MV-4-11 (cell line): ENCODE measurements at places on chromosomes 11 and 22.

- peak; percentile 94 for DNase-seq
Measured at GRCh38 chr11:58573451-58574104, 2.1 kb downstream of the LPXN start.

- peak; percentile 35 for DNase-seq
Measured at GRCh38 chr11:71372693-71373657, 75.2 kb downstream of the DHCR7 start.

DNA sequence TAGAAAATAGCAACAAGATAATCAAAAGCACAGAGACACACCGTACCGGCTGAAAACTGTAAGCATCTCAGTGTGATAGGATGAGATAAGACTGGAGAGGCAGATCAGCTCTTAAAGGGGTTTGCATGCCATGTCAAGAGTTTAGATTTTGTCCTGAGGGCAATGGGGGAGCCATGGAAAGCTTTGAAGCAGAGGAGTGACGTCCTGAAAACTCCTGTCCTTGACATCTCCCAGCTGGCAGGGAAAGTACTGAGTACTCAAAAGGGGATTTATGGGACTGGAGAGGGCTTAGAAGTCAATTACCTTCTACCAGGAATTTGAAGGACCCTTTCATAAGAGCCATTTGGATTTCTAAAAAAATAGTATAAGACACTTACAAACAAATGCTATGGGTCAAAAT lies 420.5 kb upstream of the NARS2 start:
- DNase-seq: no peak

GRCh38 chr22:34669001-34669400 lies 397.0 kb upstream of the ISX start:
- no peak for DNase-seq

DNA sequence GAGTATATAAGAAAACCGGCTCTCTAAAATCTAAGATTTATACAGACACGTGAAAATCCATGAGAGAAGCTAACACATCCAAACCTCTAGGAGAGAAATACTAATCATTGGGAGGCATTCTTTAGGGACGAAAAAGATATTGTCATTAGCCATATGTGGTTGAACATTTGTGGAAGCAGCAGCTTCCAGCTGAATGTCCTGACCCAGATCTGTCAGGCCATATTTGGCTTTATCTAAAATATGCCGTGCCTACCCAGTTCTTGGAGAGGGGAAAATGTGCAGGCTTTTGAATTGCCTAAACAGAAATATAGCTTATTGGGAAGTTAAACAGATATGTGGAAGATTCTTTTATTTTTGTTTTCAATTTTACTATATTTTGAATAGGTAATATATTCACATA lies 6.4 kb downstream of the CCDC89 start:
- no peak for DNase-seq

- DNase-seq: peak; percentile 48
Measured at GRCh38 chr22:44815099-44816070, 63.0 kb downstream of the ARHGAP8 start.

DNA sequence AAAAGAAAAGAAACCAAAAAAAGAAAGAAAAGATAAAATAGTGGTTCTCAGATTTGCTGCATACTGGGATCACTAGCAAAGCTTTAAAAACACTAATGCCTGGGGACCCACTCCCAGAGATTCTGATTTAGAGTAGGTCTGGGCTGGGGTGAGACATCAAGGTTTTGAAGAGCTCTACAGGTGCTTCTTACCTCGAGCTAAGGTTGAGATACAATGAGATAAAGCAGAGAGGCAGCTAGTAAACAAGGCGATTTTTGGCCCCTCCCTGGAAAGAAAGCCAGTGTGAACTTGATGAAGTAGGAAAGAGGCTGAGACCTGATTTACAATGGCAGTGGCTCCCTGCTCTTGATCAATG lies 327.6 kb upstream of the CCDC90B start:
- DNase-seq: no peak

- DNase-seq: peak; percentile 90
Measured at GRCh38 chr11:102882389-102883024, 7.7 kb upstream of the MMP12 start.

DNA sequence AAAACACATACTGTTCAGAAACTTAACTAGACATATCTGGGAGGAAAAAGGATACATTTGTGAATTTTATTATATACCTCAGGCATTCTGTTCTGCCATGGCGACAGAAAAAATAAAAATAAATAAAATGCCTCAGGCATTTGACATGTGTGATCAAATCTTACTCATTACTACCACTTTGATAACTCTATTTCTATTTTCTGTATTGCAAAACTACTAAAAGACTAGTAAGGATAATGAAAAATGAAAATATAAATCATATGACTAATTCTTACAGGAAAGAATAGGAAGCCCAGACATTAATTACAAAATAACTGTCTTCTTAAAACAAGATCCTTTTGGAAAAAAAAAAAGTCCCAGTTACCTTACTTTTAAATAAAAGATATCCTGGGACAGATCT lies 5.3 kb downstream of the PICALM start:
- DNase-seq: no peak

- DNase-seq: no peak
Measured at GRCh38 chr22:19960491-19961200, 19.0 kb upstream of the TXNRD2 start.

GRCh38 chr11:75816561-75817239 lies 1.7 kb downstream of the UVRAG start:
- DNase-seq: peak; percentile 70

DNA sequence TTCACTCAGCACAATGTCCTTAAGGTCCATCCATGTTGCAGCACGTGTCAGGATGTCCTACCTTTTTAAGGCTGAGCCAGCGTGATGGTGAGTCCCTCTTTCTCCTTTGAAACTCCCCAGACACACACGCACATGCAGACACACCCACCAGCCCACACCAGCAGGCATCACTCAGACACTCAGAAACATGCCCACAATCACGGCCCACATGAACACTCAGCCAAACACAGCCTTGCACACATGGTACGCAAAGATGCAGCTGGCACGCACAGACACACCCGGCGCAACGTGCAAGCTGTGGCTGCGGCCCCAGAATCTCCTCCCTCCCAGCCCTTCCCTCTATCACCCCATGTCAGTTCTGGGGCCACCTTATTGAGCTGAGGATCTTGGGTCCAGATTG lies 8.0 kb downstream of the FADS3 start:
- DNase-seq: no peak

GRCh38 chr11:662689-663274 lies 25.7 kb downstream of the DRD4 start:
- DNase-seq: no peak

DNA sequence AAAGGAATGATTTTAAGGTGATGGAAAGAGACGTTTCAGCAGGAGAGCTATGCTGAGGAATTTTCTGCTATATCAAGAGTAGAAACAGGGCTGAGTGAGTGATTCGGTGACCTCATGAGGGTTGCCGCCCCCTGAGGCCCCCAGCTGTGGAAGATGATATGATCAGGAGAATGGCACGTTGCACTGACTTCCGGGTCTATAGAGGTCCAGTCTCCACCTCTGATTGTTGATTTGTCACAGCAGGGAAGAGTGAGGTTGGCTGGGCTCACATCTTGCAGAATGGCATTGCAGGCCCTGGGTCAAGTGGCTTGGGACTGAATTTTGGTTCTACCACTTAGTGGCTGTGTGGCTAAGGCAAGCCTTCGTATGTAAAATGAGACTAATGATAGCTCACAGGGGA lies 205.1 kb downstream of the SNX19 start:
- no peak for DNase-seq

GRCh38 chr11:62011881-62012280 lies 44.4 kb upstream of the FTH1 start:
- DNase-seq: no peak

- DNase-seq: no peak
Measured at GRCh38 chr11:97118614-97119200, 728.9 kb downstream of the JRKL start.

- DNase-seq: no peak
Measured at GRCh38 chr11:75425422-75425821, 7.6 kb downstream of the KLHL35 start.

DNA sequence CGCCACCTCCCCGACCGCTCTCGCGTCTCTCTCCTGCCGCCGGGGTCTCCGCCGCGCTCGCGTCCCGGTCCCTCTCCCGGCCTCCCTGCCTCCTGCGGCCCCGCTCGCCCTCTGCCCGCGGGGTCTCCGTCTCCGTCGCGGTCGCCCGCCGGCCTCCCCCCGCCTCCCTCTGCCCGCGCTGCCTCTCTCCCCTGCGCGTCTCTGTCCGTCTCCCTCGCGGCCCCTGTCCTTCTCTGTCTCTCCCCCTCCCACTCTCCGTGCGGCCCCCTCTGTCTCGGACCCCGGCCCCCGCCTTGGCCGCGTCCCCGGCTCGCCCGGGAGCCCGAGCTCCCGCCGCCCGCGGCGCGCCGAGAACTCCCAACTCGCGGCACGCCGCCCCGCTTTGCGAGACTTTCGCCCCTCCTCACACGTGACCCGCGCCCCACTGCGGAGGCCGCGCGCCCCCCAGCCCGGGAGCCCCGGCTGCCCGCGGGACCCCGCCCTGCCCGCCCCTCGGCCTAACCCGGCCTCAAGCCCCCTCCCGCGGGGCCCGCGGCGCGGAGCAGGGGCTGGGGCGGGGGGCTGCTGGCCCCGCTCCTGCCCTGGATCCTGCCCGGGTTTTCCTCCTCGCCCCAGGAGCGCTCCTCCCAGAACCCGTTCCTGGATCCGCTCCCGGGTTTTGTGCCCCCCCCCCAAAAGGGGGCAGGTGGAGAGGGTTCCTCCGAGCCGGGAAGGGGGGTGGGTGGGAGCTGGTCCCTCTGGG lies 702 bp upstream of the KCNJ4 start:
- DNase-seq: no peak

DNA sequence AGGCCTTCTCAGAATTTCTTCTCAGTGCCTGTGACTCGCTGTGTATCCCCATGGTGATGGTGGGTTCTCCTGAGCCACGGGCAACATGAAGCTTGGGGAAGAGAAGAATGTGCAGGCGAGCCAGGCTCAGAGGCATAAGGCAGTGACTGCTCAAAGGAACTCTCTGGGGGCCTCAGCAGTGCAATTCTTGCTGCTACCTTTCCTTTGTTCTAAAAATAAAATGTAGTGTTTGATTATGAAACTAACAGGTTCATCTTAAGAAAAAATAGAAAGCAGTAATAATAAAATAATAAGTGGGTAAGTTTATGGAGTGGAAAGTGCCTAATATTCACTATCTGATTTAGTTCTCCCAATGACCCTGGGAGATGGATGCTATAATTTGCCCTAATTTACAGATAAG lies 46.7 kb downstream of the MEI1 start:
- DNase-seq: no peak

DNA sequence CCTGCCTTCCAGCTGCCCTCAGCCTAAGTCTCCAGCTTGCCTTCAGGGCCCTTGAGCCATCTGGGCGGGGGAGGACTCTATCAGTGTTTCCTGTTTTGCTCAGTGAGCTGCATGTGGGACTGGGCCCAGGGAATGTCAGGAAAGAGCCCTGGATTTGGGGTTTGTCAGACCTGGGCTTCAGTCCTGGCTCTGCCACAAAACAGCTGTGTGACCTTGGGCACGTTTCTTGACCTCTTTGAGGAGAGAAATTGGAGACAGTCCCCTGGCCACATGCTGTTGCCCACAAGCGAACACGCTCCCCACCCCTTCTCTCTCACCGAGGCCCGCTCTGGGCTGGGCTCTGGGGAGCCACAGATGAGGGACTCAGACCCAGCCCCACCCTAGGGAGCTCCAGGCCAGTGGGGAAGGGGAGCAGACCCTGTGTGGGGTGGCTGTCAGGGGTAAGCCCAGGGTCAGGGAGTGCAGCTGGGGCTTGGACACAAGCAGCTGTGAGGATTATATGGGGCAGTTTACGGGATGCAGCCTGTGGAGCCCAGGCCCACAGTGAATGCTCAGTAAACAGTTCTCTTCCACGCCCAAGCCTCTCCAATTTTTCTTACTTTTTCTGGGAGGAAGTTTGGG lies 12.3 kb downstream of the MYO7A start:
- DNase-seq: peak; percentile 76

DNA sequence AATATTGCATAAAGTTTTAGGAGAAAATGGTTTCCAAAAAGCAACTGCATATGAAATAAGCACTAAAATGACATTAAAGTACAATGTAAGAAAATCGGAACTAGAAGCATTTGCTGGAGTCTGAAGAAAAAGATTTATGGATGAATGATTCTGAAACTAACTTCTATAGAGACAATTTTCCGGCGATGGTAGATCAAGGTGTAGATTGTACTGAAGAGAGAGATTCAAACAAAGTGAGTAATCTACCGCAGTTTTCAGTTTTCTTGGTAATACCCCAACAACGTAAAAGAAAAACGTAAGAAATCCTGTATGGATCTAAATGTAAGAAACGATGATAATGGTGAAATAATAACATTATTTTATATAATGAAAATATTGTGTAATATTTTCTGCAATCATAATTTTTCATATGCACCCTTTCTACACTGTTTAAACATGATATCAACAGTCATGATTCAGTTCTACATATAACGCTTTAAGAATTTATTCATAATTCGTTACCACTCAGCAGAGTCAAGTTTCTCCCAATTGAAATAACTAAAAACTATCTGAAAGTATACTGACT lies 1.8 kb upstream of the CDPF1 start:
- no peak for DNase-seq

GRCh38 chr11:117345039-117345438 lies 17.4 kb downstream of the CEP164 start:
- no peak for DNase-seq

DNA sequence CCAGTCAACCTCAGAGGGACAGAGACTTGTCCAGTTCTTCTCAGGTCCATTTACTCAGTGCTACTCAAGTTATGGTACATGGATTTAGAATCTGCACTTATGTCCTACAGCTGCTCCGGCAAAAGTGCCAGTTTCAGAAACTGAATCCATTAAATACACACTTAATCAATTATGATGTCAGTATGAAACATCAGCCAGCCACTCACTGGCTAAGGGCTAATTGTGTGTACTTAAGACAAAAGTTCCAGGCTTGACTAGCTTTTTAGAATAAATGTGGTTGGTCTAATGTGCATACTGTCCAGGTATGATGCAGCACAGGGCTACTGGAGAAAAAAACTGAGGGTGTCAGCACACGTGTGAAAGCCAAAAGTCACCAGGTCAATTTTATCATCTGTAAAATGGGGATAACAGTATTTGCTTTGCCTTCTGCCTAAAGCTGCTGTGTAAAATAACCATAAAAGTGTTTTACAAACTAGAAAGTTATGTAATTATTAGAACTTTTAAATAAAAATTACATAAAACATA lies 55.4 kb upstream of the CYP2D6 start:
- no peak for DNase-seq

DNA sequence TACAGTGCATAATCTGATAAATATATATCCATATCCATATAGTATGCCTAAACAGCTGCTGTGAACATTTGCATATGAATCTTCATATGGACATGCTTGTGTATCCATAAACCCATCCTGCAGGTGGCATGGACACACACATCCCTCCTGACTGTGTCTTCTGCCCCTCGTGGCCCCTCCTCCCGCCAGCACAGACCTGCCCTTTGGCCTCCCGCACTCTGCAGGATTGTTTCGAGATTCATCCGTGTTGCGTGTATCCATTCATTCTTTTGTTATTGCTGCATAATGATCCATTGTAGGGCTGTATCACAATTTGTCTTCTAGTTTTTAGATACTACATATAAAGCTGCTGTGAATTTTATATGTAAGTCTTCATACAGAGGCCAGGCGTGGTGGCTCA lies 24.0 kb downstream of the ZBED4 start:
- no peak for DNase-seq
